ENCODE measurements at places on chromosomes 2 and 18.

GRCh38 chr2:210955591-210955990, 399.2 kb downstream of the CPS1 start:
- no peak for DNase-seq

DNA sequence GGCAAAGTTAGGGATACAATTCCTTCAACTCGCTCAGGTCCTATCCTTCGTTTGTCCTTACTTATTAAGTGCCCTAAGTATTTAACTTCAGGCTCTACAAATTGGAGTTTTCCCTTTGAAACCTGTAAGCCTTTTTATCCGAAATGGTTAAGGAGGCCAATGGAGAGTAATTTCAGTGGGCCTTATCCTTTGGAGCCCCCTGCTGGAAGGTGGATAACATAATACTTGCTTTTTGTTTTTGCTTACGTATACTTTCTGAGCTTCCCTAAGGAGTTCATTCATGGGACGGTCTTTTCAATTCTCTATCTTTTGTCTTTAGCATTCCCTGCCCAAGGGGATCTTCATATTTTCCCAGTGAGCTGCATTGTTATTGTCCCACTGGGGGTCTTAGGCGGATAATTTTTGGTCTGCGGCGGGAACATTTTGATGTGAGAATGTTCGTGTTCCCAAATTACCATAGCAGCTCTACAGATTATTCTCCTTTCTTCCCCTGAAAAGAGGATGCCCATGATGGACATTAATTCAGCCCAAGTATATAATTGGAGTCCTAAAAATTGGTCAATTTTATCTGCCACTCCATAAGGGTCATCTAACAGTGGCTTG, 34.4 kb upstream of the TRAPPC8 start:
- DNase-seq, result peak; percentile 21

- DNase-seq, result no peak
Measured at GRCh38 chr2:152648336-152648735, 68.9 kb downstream of the PRPF40A start.

GRCh38 chr2:220510668-220511067, 883.2 kb downstream of the SLC4A3 start:
- no peak for DNase-seq

DNA sequence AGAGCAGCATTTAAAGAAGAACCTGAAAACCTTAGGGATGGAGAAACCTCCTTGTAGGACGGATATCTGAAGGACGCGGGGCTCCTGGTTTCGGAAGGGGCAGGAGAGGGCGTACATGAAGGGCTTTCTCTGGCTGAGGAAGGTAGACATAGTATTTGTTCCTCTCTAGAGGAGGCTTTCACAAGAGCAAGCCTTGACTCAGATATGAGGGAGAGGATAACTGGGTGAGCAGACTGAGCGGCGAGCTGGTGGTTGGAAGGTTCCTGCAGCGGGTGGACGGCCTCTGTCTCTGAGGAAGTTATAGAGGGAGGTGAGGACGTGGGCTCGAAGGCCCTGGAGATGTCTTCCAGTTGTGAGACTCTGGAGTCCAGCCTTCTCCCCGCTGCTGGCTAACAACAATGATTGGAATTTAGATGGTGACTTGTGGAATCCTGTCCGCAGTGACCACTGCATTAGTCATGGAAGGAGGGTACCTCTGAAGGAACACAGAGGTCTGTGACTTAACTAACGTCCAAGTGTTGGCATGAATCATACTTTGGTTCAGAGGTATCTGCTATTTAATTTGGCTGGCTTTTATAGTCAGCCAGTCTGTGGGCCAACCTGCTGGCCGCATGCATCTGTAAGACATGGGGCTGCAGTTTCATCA, 80.9 kb downstream of the ASAP2 start:
- DNase-seq, result no peak

DNA sequence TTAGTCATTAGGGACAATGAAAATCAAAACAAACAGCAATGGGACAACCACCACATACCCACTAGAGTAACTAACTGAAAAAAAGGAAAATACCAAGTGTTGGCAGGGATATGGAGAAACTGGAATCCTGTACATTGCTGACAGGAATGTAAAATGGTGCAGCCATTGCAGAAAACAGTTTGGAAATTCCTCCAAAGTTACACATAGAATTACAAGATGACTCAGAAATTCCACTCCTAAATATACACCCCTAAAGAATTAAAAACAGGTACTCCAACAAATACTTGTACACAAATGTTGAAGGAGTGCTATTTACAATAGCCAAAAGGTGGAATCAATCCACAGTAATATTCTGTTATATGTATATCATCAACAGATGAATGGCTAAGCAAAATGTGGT, 110.9 kb downstream of the ROCK1 start:
- DNase-seq, result no peak

GRCh38 chr2:200089040-200089755, 133.8 kb downstream of the MAIP1 start:
- no peak for DNase-seq

DNA sequence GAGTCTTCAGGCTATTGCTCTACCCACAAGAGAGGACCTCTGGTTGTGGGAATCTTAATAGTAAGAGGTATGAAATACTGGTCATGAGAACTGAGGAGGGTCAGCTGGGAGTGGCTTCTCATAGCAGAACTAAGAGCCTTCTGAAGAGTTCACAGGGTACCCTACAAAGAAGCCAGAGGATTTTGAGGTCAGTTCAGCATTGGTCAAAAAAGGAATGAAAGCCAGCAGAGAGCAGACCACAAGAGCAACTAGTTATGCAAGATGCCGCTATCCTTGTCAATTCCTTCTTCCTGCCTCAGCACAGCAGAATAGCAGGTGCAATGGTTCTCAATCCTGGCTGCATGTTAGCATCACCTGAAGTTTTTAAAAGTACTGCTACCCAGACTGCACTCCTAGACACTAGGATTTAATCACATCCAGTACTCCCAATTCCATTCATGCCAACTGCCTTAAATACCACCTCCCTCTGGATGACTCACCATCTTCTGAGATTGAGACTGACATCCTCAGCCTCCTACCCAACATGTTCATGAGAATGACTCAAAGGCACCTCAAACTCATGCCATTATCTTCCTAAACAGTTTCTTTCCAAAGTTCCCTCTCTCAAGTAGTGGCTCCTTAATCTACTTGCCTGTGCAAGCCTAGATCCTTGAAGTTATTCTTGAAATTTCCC, 81.0 kb upstream of the RBMS1 start:
- DNase-seq, result no peak

- no peak for DNase-seq
Measured at GRCh38 chr18:6221602-6222014, 193.1 kb downstream of the L3MBTL4 start.

DNA sequence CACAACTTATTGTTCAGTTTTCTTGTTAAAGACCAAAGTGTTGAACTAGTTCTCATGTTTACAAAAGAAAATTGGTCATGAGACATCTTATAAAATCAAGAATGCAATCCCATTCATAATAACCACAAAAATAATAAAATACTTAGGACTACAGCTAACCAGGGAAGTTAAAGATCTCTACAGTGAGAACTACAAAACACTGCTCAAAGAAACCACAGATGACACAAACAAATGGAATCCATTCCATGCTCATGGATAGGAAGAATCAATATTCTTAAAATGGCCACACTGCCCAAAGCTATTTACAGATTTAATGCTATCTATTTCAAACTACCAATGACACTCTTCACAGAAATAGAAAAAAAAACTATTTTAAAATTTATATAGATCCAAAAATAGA, 1354.8 kb upstream of the CDH2 start:
- no peak for DNase-seq

GRCh38 chr2:198659096-198659870, 798.5 kb downstream of the SATB2 start:
- DNase-seq, result no peak

GRCh38 chr18:51135795-51136194, 61.7 kb downstream of the MEX3C start:
- no peak for DNase-seq

GRCh38 chr2:18243816-18244215, 316.6 kb downstream of the RDH14 start:
- no peak for DNase-seq

GRCh38 chr2:24883946-24884345, 36.1 kb downstream of the ADCY3 start:
- no peak for DNase-seq

DNA sequence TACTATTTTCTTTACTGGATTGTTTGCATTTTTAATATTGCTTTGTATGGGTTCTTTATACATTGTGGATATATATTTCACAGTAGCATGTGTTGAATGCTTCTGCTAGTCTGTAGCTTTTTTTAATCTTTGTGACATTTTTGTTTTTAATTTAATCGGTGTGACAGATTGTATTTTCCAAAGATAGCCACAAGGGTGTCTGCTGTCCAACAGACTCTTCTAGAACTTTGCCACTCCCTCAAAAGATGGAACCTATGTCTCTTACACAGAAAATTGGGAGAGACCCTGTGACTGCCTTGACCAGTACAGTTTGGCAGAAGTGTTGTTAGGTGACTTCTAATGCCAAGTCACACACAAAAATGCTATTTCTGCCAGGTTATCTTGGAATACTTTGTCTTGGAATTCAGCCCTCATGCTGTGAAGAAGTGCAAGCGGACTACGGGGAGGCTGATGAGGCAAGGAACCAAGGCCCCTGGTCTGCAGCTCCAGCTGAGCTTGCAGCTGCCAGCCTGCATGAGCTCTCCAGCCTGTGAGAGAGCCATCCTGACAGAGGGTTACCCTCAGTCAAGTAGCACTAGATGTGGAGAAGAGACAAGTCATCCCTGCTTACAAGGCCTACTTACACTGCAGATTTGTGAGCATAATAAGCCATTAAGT, 110.8 kb downstream of the TDRD15 start:
- no peak for DNase-seq

DNA sequence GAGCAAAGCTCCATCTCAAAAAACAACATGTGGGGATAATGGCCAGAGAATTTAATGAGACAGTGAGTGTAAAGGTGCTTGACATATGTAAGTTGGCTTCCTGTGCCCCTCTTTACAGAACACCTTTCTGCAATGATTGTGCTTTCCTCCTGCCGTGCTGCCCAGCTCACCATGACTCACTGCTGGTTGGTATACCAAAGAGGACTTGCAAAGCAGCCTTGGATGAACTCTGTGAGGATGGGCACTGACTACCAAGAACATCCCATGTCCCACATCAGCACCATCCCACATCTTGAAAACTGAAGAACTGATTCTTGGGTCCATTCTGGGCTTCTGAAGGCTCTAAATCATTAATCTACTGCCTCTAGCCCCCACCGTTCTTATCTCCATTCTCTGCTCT, 52.2 kb downstream of the NGEF start:
- DNase-seq, result no peak

DNA sequence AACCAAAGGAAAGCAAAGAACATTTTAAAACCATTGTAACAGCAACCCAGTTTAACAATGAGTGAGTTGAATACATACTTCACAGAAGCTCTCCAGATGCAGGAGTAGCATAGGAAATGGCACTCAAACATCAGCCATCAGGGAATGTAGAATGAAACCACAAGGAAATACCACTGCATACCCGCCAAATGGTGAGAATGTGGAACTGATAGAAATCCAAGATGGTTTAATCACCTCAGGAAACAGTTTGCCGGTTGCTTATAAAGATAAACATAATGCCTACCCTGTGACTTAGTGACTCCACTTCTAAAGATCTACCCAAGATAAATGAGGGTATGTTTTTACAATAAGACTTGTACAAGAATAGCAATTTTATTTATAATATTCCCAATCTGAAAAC, 132.0 kb downstream of the GALNT1 start:
- DNase-seq, result no peak

DNA sequence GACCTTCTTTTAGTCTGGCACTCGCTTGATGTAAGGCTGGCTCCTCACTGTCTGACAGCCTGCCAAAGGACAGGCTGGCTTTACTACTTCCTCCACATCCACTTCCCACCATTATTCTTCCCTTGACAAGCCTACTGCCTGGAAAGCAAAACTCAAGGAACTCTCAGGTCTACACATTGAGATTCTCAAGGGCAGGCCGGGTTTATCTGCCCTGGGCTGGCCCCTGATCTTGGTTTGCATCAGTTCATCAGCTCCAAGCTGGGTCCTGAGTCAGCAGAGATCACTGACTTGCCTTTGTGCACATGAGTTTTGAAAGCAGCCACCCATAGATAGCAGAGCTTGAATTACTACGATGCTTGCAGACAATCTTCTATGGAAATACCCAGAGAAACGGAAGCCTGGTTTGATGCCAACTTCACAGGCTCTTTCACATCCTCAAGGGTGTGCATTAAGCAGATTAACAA, 53.9 kb downstream of the KCTD18 start:
- DNase-seq, result no peak

- no peak for DNase-seq
Measured at GRCh38 chr2:144834998-144835633, 315.2 kb upstream of the ZEB2 start.

DNA sequence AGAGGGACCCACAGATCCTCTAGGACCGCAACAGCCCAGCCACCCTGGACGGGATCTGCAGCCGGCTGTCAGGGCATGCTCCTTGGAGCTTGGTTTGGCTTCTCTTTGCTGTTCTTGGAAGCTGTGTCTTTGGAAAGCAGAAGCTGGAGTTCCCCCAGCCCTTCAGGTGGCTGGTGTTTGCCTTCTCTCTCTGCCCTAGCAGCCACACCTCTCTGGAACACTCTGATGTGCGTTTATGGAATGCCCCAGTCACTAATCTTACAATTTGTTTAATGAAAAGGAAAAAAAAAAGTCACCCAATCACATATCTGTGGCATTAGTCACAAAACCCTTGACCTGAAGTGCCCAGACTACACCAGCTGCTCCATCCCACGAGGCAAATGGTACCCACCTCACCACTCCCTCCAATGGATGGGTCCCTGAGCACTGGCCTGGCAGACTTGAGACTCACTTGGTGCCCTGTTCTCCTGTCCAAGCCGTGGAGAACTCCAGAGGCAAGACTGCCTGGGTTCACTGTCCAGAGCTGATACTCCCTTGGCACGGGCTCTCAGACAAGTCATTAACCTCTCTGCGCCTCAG, 70.2 kb upstream of the DAPL1 start:
- DNase-seq, result no peak

DNA sequence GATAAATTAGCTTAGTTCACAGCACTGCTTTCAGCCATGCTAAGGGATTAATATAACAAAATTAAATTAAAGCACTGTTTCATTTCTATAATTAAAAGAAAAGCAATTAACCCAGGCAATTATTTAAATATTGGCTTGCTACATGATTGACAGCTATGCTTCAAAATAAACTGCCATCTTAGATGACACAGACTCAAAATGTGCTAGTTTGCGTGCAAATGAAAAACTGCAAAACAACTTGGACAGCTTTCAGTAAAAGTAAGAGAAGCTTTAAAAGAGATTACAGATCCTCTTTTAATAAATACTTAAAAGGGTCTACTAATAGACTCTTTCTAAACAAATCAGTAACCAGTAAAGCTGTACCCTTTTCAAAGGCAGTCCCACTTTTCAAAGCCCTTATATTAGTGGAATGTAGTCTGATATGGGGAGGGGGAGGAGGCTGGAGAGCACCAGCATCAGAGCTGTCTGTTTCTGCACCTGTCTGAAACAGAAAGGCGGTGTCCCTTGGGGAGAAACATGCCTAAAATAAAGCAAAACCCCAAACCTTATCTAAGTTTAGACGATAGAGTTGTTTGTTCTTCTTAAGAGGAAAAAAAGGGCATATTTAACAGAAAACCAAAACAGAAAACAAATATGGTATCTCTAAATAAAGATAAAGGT, 20.8 kb downstream of the EIF2AK3 start:
- no peak for DNase-seq
